ENCODE measurements at places on chromosomes 1 and 21. TPM values are rescaled to one million over a fixed set of nuclear protein-coding genes. Genes with fewer than 3 reads are reported as not detected.

OPTC gene
- total RNA-seq = not detected

BEST4 gene
- not detected for total RNA-seq

LCE5A gene
- total RNA-seq = not detected

LIN28A gene
- not detected for total RNA-seq

UQCRHL gene
- total RNA-seq = 1.3 TPM

KRTAP19-5 gene
- not detected for total RNA-seq

TCP10L gene
- not detected for total RNA-seq

C1QC gene
- not detected for total RNA-seq

EDARADD gene
- total RNA-seq = not detected

SH2D5 gene
- total RNA-seq = 0.59 TPM

NUP210L gene
- not detected for total RNA-seq

MR1 gene
- total RNA-seq = 20.7 TPM

BEND5 gene
- total RNA-seq = 1.1 TPM

EFNA1 gene
- total RNA-seq = 14.2 TPM

PTAFR gene
- not detected for total RNA-seq

Measured in cardiac ventricle fibroblast (primary cell).